Activated CD4-positive, alpha-beta T cell treated with anti-CD3 and anti-CD28 coated beads, Interleukin-2, amount 10 ng/mL, durations not matched to agents 7 days and 5 days (primary cell): ENCODE measurements at places on chromosomes 16 and 17.
A peak's percentile ranks its signal among the peaks of the same experiment; 100 is the strongest.

GRCh38 chr16:57383276-57384247 is 11.3 kb downstream of the CX3CL1 start:
- DNase-seq = no peak

DNA sequence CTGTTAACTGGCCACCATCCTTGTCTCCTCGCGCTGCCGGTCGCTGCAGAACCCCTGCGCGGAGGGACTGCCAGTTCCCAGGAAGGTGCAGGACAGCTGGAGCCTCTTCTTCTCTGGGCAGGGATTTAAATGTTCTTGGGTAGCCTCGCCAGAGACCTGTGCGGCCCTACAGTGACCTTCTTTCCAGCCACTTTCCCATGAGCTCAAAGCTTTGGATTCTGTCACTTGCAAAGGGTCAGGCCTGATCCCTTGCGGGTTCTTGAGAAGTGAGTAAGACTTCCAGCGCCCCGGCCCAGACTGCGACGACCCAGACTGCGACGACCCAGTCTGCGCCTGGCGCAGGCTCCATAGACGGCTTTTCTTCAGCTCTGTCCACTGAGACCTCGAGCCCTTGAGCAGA is 1.4 kb upstream of the SLFN5 start:
- peak; percentile 25 for DNase-seq

DNA sequence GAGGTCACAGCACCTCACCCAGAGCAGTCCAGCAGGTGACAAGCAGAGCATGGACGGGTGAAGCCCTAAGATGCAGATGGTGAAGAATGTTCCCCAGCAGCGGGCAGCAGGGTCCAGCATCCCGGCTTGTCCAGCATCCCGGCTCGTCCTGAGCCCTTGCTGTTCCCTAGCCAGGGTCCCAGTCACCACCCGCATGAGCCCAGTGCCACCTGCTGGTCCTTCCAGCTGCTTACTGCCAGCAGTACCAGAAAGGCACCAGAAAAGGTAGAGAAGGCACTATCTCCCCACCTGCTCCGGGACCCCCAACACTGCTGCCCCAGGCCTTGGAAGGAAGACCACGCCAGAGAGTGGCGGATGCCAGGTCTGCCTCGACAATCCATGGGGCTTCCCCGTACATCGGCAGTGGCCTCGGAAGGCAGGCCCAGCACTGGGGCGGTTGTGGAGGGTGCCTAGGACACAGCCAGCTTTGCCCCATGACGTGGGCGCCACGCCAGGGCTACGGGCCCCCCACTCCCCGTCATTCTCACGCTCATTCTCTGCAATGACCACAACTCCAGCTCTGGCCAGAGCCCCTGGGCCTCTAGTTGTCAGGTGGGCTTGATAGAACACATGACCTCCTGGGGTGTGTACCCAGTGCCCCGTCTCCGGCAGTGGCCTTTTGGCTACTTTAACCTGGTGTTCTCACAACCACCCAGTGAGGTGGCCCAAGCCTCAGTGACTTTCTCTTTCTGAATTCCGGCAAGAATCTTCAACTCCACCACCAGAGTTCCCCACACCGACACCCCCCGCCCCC is 1.4 kb downstream of the CENPX start:
- DNase-seq = peak; percentile 74

DNA sequence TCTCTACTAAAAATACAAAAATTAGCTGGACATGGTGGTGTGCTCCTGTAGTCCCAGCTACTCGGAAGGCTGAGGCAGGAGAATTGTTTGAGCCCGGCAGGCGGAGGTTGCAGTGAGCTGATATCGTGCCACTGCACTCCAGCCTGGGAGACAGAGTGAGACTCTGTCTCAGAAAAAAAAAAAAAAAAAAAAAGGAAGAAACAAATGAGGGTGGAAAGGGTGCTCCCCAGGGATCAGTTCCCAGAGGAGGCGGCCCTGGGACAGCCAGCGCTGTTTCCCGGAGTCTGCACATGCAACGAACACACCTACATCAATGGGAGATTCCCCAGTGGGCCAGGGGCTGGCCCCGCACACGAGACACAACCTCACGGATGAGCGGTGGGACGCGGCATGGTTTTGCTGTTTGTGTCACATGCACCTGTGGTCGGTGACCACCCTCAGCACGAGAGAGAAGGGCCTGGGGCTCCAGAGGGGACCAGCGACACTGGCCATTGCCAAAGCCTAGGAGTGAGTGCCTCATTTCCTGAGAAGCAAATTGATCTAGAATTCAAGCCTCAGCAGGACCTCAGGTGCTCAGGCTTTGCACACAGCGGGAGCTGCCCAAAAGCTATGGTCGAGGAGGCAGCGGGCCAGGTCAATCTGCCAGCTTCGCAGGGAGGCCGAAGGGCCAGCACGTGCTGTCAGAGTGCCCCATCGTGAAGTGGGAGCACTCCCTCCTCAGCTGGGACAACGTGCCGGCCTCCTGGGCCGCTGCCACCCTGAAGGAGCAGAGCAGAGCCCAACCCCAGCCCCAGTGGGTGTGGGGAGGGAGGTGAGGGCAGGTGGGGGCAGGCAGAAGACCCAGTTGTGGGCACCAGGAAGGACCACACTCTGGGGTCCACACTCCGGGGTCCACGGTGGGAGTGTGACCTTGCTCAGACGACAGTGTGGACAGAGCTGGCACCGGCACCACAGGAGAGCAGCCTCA is 13.8 kb upstream of the WDR45B start:
- DNase-seq = no peak

GRCh38 chr17:8542599-8543502 is 87.7 kb downstream of the MYH10 start:
- DNase-seq = no peak
